CD8-positive, alpha-beta T cell (primary cell): ENCODE measurements at places on chromosomes 7 and 10. TPM values are rescaled to one million over a fixed set of nuclear protein-coding genes. Genes with fewer than 3 reads are reported as not detected.

The SPDYE18 gene
- not detected for total RNA-seq

The FXYD4 gene
- total RNA-seq, result not detected

The MMS19 gene
- total RNA-seq, result 49.5 TPM

GRCh38 chr7:90856351-90857070 is 260.4 kb downstream of the CDK14 start:
- DNase-seq, result no peak

DNA sequence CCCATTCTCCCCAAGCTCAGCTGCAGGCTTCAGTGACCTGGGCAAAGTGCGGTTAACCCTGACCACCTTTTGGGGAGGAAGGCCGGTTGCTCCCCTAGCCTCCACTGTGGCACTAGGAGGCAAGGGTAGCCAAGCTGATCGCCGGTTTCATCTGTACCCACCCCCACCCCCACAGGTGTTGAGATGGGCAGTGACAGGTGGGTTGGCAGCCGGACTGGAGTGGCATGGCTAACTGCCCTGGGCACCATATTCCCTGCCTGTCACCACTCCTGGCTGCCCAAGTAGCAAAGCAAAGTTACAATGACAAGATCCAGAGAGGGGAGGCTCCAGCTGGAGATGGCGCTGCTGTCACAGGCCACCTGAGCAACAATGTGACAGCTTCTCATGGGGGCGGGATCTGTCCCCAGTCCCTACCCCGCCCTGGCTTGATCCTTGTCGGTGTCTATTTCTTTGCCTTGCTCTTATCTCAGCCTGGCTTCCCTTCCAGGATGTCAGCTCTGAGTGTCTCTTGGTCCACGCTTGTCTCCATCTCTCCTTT is 27.0 kb upstream of the BMS1 start:
- no peak for DNase-seq

- DNase-seq, result no peak
Observed at GRCh38 chr7:13724977-13725566, 264.4 kb downstream of the ETV1 start.

DNA sequence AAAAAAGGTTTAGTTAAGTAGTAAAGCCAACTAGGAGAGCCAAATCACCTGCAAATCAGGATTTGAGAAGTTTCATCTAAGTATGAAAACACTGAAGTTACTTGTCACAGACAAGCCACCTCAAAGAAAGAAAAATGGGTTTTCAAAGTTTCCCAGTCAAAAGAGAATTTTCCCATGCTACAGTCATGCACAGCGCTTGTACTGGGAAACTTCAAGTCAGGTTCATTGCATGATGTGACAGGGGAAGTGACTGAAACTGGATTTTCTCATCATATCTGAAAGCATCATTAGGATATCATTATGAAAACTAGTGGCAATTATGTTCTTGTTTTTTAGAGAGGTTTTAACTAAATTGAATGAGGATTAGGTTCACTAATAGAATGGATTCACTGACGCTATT is 167.0 kb downstream of the SGMS1 start:
- DNase-seq, result no peak

DNA sequence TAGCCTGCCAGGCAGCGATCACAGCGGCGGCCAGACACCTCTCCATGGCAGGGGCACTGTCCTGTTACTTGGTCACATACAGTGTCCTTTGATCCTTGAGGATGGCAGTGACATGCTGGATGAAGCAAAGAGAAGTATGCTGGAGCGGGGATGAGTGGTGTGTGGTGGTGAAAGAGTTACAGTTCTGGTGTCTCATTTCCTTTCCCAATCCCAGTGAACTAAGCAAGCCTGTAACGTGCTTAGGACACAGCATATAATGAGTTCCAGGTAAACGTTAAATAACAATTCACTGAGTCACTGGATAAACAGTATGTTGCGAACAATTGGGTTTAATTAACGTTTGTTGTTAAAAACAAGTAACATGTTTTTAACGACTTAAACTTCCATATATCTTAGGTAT is 63.5 kb upstream of the LAMB1 start:
- no peak for DNase-seq

GRCh38 chr7:156816943-156817572 is 75.9 kb downstream of the LMBR1 start:
- DNase-seq, result no peak

DNA sequence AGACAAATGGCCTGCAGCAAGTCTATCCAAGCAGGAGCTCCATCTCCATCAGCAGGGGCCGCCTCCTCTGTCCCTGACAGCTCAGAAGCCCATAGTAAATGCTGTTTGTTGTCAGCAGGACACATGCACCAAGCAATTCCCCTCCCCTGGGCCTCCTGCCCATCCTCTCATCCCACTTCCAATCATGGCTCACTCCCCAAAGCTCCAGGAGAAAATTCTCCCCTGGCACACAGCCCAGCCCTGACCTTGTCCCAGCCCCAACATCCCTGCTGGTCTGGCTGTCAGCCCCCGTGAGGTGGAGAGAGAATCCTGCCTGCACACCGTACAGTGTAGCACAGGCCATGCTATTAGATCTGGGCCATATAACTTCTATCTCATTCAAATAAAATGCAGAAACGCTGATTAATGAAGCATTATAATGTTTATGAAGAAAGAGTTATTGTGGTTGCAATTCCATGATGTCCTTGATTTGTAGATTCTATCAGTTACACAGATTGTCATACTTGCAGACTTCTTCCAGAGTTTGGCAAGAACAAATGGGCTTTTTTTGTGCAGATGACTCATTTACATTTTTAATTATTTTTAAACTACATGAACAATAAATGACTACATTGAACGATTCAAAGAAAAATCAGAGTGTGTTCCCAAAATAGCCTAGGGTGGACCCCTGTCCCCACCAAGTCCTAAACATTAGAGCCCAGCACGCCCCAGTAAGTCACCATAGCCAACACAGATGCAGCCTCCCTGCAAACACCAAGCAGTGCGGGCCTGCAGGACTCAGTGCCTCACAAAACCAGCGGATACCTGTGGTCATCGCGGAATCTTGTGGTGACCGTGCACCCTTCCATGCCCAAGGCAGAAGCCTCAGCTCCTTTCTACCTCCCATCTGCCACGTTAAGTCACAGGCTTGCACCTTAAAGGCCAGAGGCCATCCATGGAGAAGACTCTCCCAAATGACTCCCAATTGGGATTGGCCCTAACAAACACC is 70.1 kb downstream of the COBL start:
- no peak for DNase-seq

DNA sequence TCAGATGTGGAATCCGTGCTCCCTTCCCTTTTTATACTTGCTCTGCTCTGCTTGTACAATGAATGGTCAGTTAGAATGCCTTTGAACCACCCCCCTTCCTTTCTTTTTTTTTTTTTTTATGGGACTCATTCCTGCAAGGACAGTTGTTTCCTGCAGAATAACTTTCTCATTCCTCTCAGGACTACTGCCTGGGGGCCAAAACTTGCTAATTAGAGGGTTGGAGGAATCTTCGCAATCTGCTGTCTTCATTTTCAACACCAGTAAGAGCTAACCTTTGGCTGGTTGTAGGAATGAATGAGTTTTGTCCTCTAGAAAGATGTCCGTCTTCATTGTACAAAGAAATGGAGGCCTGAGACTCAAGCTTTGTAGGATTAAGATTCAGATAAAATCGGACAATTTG is 868.1 kb downstream of the LRMDA start:
- no peak for DNase-seq

GRCh38 chr7:81693080-81693479 is 76.8 kb downstream of the HGF start:
- DNase-seq, result no peak

- no peak for DNase-seq
Observed at GRCh38 chr10:129622736-129623135, 155.7 kb downstream of the MGMT start.

DNA sequence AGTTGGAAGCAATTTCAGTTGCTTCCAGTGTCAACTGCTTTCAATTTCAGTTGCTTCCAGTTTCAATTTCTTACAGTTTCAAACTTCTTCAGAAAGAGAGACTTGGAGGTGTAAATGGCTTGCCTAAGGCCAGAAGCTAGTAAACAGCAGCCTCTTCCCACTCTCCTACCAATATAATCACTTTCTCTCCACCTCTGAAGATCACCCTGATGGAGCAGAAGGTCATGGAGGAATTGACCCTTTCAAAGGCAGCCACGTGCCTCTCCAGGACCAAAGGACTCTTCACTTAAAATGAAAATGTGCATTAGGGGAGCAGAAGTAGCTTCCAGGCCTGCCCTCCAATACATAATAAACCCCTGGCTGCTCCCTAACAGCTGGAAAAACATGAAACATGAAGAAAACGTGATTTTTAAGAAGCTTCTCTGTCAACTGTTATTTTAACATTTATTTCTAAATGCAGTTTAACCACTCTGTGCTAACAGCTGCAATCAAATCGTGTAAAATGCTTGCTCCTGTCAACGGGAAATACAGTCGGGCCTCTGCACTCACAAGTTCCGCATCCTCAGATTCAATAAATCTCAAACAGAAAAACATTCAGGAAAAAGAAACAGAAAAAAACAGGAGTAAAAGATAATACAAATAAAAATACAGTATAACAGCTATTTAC is 1020.6 kb downstream of the XPNPEP1 start:
- no peak for DNase-seq

DNA sequence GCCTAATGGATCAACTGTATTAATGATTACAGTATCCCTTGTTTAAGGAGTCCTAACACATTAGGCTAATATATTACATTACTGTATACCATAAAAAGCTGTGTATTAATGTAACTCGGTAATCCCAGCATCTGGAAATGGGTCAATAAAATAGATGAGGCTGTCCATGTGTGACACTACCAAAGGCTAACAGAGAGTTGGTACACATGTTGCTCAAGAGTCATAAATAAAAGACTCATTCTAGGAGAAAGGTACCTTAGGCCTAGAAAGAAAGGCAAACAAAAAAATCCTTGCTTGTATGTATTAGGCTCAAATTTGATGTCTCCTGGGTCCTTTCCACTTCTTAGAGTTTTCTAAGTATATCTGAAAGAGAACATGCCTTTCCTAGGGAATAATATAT is 14.6 kb downstream of the MCMBP start:
- no peak for DNase-seq

- DNase-seq, result no peak
Observed at GRCh38 chr7:128032605-128033235, 1.5 kb upstream of the LRRC4 start.

- DNase-seq, result no peak
Observed at GRCh38 chr10:86411852-86412560, 45.4 kb upstream of the GRID1 start.

DNA sequence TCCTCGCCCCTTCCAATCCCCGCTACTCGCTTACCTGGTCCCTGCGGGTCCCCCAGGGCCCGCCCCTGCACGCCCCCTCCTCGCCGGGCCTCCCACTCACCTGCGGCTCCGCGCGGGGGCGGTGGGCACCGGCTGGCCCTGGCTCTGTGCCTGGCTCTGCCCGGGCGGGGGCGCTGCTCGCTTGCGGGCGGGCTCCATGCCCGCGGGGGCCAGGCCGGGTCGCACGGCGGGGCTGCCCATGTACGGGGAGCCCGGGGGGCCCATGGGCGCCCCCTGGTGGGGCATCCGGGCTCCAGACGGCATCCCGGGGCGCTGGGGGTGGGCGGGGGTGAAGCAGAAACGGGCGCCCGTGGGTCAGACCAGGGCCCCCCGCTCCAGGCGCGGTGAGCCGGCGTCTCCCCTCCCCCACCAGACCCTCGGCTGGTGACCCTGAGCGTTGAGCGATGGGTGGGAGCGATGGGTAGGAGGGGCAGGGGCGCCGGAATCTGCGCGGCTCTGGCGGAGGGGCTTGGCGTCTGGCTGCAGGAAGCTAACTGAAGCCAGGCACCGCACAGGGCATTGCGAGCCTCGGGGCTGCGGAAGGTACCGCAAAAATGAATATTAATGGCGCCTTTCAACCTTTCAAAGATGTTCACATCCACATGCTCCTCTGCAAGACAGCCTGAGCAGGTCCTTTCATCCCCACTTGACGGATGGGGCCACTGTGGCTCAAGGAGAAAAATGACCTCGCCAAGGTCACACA is 3.0 kb downstream of the SMARCD3 start:
- DNase-seq, result peak; percentile 51

- DNase-seq, result no peak
Observed at GRCh38 chr7:142956951-142957623, 5.1 kb downstream of the KEL start.

- DNase-seq, result no peak
Observed at GRCh38 chr10:76711222-76711997, 926.2 kb downstream of the KCNMA1 start.
